CD4-positive, alpha-beta T cell treated with Interleukin-12 subunit alpha and Interleukin-12 subunit beta, for 1 hour (primary cell): ENCODE measurements at places on chromosomes 11 and 22.

DNA sequence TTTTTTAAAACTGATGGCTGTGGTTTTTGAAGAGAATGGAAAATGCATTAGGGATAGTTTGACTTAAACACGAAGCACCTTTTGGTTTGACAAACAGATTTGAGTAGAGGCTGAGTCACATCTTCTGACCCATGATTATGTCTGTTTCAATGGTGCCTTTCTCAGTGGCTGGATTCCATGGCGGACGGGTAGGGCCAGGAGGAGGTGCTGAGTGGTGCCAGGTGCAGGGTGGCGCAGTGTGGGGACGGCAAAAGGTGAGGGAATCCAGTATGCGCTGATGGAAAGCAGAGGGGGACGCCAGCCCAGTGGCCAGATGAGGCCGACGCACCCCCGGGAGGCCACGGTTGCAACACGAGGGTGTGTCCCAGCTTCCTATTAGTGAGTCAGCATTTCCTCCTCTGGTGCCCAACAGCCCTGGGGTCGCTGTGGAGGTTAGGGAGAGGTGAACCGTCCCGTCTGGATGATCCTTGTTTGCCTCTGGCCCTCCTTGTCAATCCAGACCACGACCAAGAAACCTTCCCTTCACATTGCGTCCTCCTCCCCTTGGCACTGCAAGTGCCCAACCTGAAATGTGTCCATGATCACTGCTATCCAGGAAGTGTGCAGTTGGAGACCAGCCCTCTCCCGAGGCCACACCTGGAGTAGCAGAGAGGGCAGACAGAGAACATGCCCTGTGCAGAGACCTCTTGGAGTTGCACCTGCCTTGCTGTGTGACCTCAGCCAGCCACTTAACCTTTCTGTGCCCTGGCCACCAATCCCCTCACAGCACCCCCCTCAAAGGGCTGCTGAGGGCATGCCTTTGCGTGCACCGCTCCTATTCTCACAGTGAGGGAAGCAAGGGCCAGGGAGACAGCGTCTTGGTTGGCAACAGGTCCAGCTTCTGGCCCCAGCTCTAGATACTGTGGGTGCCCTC lies 32.5 kb upstream of the ATXN10 start:
- no peak for DNase-seq

DNA sequence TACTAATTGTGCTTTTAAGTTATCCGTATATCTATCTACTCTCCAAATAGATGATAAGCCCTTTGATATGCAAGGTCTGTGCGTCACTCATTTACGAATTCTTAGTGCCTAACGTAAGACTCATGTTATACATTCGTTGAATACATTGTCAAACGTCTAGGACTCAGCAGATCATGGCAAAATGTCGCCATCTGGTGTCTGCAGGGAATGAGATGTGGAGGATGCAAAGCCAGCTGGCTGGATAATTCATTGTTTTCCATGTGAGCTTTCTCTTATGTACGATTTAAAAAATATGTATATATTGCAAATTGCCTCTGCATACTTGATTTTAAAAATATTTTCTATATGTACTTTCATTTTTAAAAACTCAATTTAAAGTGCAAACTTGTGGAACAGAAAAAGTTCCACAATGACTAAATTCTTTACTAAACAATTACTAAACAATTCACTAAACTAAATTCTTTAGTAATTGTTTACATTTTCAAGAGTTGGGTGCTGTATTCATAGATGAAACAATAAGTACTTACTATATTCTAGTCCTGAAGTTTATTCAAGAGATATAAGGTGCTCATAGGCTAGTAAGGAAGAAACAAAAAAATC lies 33.8 kb downstream of the ZNF202 start:
- peak; percentile 39 for DNase-seq

DNA sequence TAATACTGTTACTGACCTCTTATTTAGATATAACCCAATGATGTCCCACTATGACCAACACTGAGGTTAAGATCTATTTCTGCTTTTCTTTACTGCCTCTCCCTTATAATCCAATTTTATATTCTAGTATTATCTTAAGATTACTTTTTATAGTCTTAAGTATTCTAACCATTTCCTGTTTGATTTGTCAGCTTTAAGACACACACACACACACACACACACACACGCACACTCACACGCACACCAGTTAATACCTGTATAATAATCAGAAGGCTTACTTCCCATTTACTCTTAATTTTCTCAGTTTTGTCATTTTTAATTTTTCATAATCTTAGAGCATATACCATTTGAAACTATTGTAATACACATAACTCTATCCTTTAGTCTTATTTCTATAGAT lies 226.0 kb upstream of the C11orf87 start:
- DNase-seq, result no peak

DNA sequence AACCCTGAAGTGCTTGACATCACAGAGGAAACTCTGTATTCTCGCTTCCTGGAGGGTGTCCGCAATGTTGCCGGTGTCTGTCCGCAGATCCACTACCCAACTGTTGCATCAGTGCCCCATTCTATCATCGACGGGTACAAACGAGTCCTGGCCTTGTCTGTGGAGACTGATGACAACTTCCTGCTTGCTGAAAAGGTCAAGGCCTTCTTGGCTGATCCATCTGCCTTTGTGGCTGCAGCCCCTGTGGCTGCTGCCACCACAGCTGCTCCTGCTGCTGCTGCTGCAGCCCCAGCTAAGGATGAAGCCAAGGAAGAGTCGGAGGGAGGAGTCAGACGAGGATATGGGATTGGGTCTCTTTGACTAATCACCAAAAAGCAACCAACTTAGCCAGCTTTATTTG lies 42.9 kb upstream of the DAGLA start:
- no peak for DNase-seq

- DNase-seq, result no peak
These were observed 8.8 kb upstream of the OR2AT4 start for GRCh38 chr11:75105462-75105925.

DNA sequence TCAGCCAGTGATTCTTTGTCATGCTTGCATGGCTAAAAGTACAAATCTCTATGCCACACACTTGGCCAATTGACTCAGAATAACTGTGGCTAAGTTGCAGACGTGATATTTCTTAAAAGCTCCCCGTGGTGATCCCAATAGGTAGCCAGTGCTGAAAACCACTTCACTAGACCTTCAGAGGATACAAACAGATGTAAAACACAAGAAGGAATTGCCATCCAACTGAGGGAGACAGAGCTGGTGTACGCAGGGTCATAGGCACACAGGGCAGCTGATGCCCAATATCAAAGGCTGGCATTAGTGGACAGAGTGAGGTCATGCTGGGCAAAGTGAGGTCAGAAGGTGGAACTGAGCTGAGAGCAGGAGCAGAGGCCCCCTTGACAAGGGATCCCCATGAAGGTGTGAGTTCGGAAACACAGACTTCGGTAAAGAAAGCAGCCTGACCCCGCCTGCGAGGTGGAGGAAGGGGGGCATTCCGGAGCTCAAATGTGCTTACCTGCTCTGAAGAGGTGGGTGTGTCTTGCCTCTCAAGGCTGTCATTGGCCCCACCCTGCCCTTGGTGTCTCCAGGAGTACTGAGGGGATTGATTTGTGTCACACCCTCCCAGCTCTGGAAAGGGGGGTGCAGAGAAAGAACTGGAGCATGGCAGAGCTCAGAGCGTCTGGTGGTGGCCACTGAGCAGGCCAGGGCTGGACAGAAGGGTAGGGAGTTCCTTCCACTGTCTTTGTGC lies 344.9 kb upstream of the B3GAT1 start:
- no peak for DNase-seq

- DNase-seq, result peak; percentile 49
These were observed 32.2 kb downstream of the ART5 start for GRCh38 chr11:3609416-3610265.

DNA sequence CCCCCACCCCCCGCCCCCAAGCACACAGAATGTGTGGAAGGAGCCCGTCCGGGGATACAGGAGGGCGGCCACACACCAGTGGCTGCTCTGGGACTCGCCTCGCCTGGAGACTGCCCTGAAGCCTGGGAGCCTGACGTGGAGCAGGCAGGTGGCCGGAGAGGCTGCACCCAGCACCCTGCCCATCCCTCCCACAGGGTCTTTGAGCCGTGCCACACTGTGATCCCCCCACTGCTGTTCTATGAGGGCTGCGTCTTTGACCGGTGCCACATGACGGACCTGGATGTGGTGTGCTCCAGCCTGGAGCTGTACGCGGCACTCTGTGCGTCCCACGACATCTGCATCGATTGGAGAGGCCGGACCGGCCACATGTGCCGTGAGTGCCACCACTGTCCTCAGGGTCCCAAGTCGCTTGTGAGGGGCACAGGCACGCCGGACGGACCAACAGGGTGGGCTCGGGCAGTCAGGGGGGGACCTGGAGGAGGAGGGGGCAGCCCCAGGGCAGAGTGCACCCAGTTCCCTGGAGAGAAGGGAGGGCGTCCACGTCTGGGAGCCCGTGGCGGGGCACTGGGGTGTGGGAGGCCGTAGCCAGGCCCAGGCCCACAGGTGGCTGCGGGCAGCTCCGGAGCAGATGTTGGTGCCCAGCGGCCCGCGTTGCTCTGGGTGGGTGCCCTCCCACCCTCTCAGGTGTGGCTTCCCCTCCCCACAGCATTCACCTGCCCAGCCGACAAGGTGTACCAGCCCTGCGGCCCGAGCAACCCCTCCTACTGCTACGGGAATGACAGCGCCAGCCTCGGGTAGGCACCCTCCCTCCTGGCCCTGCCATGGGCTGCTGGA lies 27.0 kb upstream of the MUC5B start:
- DNase-seq, result no peak

GRCh38 chr22:49227670-49228069 lies 600.0 kb downstream of the BRD1 start:
- no peak for DNase-seq

- no peak for DNase-seq
These were observed 15.1 kb downstream of the RHOG start for GRCh38 chr11:3825473-3826154.

DNA sequence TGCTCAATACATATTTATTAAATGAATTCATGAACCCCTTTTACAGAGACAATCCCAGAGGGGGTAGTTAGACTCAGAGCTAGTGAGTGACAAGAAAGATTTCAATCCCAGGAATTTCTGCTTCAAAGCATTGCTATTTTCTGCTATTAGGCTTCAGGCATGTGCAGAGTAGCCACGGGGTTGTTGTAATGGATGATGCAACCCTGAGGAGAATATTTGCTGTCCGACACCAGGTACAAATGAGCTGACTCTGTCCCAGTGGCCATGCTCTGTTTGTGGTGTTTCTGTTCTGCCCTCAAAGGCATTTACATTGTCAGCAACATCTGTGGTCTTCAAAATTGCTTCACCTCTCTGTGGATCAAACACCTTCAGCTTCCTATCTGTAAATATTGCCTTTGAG lies 102.6 kb downstream of the CSNK2A3 start:
- no peak for DNase-seq

DNA sequence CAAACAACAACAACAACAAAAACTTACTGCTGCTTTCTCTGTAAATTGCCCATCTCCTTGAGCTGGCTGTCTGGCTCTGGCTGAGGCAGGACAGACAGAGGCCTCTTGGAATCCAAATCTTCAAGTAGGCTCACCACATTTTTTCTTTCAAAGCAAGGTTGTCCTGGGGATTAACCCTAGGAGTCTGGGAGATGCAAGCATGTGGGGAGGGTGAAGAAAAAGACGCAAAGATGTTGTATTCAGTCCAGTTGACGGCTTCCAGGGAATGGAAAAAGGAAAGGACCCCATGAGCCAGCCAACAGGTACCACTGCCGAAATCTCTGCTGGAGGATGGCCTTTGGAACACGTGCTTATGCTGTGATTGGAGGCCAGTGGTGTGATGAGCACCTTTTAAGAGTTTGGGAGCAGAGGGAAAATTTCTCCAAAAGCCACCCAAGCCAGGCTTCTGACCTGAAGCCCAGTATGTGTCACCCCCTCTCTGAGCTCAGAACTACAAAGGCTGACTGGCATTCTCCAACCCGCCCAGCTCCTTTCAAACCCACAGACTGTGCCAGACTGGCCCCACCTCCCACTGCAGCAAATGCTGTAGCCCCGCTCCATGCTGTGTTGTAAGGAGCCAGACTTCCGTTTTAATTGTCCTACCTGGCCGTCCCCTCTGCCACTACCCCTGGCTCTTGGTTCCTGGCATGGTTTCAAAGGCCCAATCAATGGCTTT lies 10.8 kb downstream of the BLID start:
- no peak for DNase-seq

DNA sequence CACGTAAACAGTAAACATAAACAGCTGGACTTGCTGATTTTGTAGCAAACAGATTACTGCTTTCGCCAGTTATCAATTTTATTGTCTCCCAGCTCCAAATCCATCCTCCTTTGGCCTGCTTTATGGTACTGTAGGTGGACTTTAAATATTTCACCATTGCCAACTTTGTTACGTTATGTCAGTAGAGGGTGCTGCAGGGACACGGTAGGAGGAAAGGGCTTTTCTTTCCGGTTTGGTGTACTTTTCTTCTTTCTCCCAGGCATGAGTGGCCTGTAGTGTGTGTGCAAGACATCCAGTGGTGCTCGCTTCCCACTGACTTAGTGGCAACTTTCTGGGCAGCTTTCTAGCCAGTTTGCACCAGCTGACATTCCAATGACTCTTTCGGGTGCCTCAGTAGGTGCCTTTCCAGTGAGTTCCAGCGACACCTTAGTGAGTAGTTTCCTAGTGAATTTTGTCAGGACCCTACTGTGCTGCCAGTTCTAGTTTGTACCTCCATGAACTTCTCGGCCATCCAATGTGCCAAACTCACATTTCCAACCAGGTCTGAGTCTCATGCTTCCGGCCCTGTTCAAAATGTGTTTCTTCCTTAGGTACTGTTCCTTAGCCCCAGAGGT lies 267.6 kb upstream of the TENM4 start:
- DNase-seq, result no peak

- peak; percentile 82 for DNase-seq
These were observed 75.8 kb upstream of the ZBED5 start for GRCh38 chr11:10933455-10934292.

- DNase-seq, result no peak
These were observed 348.2 kb downstream of the GUCY1A2 start for GRCh38 chr11:106670069-106670468.

GRCh38 chr11:57426439-57426928 lies 437 bp downstream of the SLC43A3 start:
- peak; percentile 16 for DNase-seq

DNA sequence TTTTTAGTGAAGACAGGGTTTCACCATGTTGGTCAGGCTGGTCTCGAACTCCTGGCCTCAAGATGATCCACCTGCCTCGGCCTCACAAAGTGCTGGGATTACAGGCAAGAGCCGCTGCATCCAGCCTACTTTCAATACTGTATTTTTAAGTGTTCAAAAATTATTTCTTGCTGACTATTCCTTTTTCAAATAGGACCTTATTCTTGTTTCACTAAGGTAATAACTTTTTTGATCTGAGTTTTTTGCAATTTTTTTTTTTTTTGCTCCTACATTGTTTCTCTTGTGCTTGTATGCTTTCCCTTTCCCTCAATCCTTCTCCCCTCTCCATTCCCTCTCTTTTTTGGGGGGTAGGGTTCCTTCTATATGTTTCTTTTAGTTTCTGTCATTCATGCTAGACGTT lies 73.1 kb downstream of the FAM168A start:
- no peak for DNase-seq

- no peak for DNase-seq
These were observed 49.9 kb upstream of the WNT7B start for GRCh38 chr22:46026899-46027210.

DNA sequence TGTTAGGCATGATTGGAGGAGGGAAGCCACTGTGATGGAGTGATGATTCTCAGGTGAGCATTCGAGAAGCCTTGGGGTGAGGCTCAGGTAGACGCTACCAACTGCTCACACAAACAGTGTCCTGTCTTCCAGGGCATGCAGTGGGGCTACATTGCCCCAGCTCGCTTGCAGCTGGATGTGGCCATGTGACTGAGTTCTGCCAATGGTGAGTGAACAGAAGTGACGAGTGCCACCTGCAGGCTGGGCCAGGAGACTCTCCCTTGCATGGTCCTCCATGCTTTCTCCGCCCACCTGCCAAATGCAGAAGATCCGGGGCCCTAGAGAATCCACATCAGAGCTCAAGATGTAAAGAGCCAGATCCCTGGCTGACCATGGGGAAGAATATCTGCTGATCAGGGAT lies 195.9 kb downstream of the BCR start:
- peak; percentile 17 for DNase-seq
